ENCODE measurements at places on chromosomes 4 and X.

DNA sequence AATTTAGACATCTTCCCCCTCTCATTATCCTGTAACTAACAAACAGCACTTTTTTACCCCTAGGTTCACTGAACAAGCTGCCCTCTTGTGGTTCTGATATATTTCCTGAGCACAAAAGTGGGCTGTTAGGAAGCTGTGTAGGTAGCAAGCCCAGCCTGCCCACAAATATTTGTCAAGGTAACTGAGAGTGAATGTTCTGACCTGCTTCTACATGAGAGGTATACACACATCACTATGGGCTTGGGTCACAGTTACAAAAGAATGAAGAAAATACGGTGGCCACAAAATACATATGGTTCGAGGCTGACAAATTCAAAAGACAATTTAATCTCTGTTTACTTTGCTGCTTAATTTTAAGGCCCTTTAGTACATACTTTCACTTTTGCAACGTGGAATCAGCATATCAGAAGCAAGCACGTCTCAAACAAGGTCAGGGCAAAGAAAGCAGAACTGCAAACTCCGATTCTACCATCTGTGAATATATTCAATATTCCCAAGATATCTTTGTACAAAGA lies 78.7 kb downstream of the RBM47 start:
- DNase-seq: peak; percentile 45

GRCh38 chr4:45120163-45120562 lies 393.8 kb upstream of the GNPDA2 start:
- no peak for DNase-seq

DNA sequence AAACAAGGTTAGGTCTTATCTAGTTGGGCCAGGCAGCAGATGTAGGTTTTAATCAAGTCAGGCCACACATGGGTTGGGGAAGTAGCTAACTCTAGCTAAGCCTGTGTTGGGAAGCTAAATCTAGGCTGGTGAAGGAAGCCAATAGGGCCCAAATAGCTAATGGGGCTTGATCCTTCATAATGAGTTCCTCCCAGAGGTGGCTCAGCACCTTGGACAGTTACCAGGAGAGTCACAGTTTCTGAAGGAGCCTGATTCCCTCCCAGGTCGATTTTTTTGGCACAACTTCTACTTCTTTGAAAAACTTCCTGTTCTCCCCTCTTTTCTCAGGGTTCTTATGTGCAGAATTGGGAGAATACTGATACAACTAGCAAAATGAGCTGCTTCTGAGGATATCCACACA lies 242.5 kb upstream of the PRPS2 start:
- peak; percentile 13 for DNase-seq

GRCh38 chr4:25658357-25658771 lies 2.7 kb downstream of the SLC34A2 start:
- no peak for DNase-seq

- DNase-seq: no peak
Observed at GRCh38 chr4:183447646-183448045, 3.2 kb downstream of the CDKN2AIP start.

- DNase-seq: no peak
Observed at GRCh38 chrX:78650906-78651437, 8.2 kb downstream of the RTL3 start.

DNA sequence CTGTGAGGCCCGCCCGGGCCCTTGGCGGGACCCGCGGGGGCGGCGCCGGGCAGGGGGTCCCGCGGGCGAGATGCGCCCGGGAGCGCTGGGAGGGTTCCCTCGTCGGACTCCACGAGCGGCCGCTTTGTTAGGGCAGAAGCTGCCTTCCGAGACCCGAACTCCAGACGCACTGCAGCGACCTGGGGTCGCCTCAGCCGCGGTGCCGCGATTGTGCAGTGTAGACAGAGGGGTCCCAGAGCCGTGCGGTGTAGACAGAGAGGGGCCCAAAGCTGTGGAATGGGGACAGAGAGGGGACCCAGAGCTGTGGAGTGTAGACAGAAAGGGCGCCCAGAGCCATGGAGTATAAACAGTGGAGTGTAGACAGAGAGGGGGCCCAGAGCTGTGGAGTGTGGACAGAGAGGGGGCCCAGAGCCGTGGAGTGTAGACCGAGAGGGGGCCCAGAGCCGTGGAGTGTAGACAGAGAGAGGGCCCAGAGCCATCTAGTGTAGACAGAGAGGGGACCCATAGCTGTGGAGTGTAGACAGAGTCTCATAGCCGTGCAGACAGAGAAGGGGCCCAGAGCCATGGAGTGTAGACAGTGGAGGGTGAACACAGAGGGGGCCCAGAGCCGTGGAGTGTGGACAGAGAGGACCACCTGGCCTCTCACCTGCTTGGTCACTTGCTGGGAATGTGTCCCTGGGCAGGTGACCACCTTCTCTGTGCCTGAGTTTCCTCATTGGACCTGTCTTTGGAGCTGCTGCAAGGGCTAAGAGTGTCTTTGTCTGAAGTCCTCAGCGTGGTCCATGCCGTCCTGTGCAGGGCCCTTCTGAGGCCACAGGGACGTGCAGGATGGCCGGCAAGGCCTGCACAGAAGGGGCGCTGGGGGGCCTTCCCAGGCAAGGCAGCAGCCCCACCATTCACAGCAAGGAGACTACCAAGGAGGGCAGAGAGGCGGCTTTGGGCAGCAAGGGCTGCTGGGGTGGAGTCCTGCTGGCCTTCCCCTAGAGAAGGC lies 875 bp downstream of the RGS12 start:
- peak; percentile 12 for DNase-seq

DNA sequence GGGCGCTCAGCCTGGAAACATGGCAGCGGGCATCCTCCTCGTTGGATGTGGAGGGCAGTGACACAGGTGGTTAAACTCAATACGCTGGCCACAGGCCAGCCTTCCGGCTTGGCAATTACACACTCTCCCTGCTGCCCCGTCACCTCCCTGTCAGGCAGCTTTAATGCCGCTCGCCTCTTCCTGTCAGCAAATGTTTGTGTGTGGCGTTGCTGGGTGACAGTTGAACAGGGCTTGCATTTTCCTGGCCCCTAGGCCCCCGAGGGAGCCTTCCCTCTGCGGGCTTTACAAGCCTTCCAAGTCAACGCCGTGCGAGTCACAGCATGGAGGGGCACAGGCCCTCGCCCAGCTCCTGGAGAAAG lies 620.0 kb downstream of the BCOR start:
- no peak for DNase-seq

DNA sequence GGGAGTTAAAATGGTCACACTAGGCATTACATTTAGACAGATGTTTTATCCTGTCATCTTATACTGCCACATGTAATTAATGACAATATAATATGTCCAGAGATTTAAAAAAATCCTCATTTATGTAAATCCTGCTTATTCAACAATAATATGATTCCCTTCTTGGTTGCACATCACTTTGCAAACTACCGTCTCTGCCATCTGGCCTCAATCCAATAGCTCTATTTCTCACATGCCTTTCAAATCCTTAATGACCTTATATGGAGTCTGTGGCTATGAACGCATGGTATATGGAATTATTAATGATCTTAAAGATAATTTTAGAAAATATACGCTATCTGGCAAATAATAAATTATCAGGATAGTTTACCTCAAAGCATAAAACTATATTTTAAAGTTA lies 144.5 kb downstream of the NPNT start:
- DNase-seq: no peak

DNA sequence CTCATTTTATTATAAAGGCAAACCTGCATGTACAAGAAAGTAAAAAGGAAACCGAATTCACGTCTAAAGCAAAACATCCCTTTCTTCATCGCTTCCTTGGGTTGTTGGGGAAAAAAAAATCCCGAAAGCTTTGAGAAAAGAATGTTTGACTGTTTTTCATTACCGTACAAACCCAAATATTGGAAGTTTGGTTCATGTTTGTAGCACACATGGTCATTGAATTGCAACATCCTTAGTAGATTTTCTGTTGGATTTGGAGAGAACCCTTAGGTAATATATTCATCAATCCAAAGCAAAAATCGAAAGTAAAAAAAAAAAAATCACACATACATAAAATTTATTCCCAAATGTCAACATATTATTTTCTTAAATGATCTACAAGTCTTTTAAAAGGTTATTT lies 420.3 kb downstream of the MAPK10 start:
- DNase-seq: no peak

- no peak for DNase-seq
Observed at GRCh38 chr4:181748581-181748980, 494.6 kb upstream of the TENM3 start.

DNA sequence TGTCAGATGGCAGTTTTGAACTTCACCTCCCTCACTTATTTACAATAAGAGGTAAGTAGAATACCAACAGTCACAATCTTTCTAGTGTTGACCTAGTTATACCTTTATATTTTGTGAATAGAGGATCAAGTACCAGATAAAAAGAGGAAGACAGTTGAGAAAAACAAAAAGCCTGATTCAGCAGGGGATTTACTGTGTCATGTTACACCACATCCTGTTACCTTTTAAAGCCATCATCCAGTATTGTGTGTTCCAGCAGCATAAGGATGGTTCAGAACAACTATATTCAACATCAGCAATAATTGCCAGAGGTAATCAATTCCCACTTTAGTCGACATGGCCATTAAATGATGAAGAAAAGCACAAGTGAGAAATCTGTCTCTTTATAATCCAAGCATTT lies 21.3 kb upstream of the CXCL6 start:
- no peak for DNase-seq

DNA sequence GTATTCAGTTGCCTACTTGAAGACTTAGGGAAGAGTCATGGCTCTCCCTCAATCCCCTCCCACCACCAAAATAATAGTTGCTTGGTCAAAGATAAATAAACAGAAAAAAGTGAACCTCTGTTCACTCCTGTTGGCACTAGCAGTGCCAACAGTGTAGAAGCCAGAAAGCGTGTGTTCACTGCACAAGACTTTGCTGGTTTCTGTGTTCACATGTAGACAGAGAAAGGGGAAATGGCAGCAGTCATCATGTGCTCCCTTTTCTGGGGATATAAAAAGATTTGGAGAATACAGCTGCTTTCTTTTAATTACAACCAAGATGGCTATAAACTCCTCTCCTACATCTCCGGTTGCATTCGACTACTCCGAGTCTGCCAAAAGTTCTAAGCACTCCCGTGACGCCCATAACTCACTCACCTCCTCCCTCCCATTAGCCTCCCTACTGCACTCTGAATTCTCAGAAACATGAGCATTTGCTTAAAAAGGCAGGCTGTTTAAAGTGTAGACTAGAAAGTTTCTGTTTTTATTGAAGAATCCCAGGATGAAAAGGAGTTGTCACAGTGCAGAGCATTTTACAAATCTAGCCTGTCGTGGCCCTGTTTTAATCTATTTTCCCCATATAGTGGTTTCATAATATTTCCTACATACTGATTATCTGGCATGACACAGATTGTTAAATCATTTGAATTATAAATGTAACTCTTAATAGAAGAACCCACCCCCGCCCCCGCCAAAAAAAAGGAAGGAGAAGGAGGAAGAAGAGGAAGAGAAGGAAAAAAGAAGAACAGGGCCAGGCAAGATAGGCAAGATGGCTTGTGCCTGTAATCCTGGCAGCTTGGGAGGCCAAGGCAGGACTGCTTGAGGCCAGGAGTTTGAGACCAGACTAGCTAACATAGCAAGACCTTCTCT lies 16.7 kb downstream of the LGI2 start:
- DNase-seq: no peak

DNA sequence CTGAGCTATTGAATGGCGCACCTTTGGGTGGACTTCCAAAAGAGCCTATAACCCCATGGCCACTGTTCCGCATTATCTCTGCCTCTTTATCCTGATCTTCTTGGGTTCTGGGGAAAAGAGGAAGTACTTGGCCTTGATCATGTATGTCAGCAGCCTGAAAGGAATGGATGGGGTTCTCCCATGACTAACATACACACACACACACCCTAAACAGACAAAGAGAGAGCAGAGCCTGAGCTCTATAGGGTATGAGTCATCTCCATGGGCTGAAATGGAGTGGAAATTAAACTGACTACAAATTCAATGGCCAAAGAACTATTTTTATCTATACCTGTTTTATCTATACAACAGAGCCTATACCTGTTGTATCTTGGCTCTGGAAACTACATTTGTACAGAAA lies 141.5 kb upstream of the MTMR8 start:
- DNase-seq: no peak

DNA sequence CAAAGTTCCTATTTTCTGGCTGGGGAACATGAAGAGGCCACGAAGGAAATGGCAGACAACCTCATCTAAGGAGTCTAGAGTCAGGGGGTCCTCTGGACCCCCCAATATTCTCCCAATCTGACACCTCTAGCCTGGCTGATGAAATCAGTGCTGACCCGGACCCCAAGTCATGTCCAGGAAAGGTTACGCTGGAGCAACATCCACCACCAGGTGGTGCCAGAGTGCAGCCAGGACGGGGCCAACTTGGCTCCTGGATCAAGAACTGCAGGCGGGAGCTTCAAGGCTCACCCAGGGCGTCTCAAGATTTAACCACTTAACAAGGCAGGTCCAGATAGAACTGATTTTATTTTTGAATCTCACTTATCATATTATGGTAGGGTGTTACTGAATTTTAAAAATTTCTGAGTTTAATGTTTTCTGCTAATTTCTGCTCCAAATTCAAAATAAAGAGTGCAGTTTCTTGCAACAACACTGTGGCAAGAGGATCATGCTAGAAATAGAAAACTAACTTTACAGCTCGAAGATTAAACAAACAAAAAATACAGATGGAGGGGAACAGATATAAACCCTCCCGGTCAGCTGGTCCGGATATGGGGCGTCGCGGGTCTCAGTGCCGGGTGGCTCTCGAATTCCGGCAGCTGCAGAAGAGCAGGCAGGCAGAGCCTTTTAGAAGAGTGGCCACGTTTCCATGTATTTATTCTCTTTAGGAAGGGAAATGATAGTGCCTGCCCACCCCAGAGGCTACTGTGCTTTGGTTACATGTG lies 135.5 kb downstream of the AFAP1 start:
- peak; percentile 55 for DNase-seq

DNA sequence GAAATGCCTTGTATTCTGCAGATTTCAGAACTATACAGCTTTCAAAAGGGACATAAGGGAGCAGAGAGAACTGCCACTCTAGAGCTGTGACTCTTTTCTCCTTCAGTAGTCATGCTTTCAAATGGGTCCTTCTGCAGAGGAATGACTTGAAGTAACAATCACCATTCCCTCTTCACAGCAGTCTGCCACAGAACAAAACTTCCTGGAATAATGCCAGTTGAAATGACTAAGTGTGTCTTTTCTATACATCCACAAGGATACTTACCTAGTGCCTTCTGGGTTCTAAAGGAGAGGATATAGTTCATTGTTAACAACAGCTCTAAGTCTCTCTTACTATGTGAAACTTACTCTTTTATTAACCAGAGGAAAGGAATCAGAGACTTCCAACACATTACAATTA lies 515.4 kb upstream of the ATOH1 start:
- peak; percentile 51 for DNase-seq

DNA sequence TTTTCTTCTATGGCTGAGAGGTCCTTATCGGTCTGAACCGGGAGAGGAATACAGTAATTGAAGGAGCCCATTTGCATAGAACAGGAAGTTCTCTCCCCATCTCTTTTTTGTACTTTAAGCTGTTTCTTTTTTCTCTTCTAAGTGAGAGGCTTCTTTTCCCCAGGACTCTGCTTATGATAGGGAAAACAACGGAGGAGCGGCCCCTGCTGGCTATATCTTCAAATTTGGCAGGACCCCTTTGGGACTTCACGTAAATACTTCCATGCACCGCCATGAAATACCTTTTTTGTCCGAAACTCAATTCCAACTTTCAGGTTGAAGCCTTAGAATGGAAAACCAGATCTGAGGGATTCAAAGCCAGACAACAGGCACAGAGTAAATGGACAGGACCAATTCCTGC lies 1153.0 kb upstream of the INTU start:
- DNase-seq: no peak

Measured in Caki2 (cell line).